ENCODE measurements at places on chromosomes 7 and 10. TPM values are rescaled to one million over a fixed set of nuclear protein-coding genes. Genes with fewer than 3 reads are reported as not detected.

CYP26A1 gene
- not detected for total RNA-seq

VENTX gene
- total RNA-seq: not detected

ZNF800 gene
- total RNA-seq: 21.4 TPM

NKX1-2 gene
- total RNA-seq: 0.02 TPM

SRRM3 gene
- 2.9 TPM for total RNA-seq

STAG3 gene
- not detected for total RNA-seq

MEIG1 gene
- not detected for total RNA-seq

CUBN gene
- 0.67 TPM for total RNA-seq

KCND2 gene
- total RNA-seq: 0.03 TPM

SUMF2 gene
- total RNA-seq: 99.4 TPM

NUTM2A gene
- 0.26 TPM for total RNA-seq

CLRN3 gene
- not detected for total RNA-seq

TAS2R5 gene
- total RNA-seq: 0.50 TPM

CTAGE4 gene
- total RNA-seq: 0.12 TPM

LRCH4 gene
- 11.0 TPM for total RNA-seq

GRID1 gene
- total RNA-seq: 0.05 TPM

TMEM229A gene
- total RNA-seq: not detected

NEUROD6 gene
- not detected for total RNA-seq

ZSWIM8 gene
- total RNA-seq: 32.4 TPM

WDFY4 gene
- total RNA-seq: not detected

IL2RA gene
- not detected for total RNA-seq

LRMDA gene
- total RNA-seq: 0.95 TPM

RELN gene
- 0.57 TPM for total RNA-seq

FAM25A gene
- not detected for total RNA-seq

PILRA gene
- total RNA-seq: 0.40 TPM

TRIL gene
- total RNA-seq: 0.05 TPM

MINDY4 gene
- 3.6 TPM for total RNA-seq

Measured in NCI-H460 (cell line).